ENCODE measurements at places on chromosomes 2 and 18. TPM values are rescaled to one million over a fixed set of nuclear protein-coding genes. Genes with fewer than 3 reads are reported as not detected.

Gene ZNF2
- 5.0 TPM for total RNA-seq

Gene R3HDM1
- 12.5 TPM for total RNA-seq

- no peak for DNase-seq
Observed at GRCh38 chr2:176156807-176157498, at the start of gene HOXD3. Gene HOXD3 (plus strand): TSS chr2:176157307. CDS start chr2:176169115, 11,808 bp downstream.

DNA sequence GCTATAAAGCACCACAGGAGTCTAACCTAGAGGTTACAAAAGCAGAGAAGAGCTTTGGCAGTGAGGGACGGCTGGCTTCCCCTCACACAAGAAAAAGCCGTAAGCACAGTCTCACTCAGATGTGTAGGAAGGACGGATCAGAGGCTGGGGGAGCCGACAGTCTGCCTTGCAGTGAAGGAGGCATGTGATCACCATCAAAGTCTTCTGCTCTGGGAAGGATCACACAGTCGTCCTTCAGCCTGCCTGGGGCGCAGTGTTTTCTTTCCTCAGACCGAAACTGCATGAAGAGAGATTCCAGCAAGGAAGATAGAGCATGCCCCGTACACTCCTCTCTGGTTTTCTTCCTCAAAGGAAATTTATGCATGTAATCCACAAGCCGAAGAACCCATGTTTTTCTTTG lies 24.1 kb downstream of the GATA6 start:
- no peak for DNase-seq

DNA sequence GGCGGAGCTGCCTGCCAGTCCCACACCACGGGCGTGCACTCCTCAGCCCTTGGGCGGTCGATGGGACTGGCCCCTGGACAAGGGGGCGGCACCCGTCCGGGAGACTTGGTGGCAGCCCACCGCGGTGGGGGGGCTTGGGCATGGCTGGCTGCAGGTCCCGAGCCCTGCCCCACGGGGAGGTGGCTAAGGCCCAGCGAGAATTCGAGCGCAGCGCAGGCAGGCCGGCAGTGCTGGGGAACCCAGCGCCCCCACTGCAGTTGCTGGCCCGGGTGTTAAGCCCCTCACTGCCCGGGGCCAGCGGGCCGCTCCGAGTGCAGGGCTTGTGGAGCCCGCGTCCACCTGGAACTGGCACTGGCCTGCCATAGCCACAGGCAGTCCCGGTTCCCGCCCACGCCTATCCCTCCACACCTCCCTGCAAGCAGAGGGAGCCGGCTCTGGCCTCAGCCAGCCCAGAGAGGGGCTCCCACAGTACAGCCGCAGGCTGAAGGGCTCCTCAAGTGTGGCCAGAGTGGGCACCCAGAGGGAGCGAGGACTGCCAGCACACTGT lies 742.9 kb upstream of the DDX18 start:
- DNase-seq, result no peak
